Mesothelial cell of epicardium (in vitro differentiated cells): ENCODE measurements at places on chromosomes 1 and 21.

DNA sequence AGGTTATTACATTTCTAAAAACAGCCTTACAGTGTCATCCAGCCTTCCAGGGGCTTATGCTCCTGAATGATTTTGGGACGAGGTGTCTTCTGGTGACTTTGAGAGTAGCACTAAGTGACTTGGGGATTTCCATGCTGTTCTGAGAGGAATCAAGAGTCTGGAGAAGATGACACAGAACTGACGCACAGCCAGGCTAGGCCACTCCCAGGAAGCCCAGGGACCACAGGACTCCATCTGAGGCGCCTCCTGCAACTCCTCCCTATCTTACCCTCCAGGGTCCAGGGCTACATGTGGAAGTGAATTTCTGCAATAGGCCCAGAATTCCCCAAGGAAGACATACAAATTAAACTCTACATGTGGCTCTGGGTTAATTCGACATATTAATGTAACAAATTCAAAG is 92.5 kb downstream of the SLC25A24 start:
- DNase-seq, result no peak

DNA sequence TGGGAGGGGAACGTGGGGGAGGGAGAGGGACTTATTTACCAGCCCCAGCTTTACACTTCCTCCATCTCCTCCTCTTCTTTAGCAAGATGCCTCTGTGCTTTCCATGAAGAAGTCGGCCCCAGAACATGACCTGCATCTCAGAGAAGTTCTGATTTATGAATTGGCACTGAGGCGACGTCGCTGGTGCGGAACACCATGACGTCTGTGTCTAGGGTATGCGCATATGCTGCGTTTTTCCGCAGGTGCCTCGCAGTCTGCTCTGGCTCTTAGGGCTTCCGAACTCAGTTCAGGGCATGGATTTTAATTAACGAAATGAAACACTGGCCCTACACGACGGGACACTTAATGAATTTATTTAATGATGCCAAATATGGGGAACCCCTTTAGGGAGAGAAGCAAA is 510.3 kb downstream of the SMYD3 start:
- DNase-seq, result no peak

- no peak for DNase-seq
These were observed 63.3 kb upstream of the MAGI3 start for GRCh38 chr1:113326976-113327375.

DNA sequence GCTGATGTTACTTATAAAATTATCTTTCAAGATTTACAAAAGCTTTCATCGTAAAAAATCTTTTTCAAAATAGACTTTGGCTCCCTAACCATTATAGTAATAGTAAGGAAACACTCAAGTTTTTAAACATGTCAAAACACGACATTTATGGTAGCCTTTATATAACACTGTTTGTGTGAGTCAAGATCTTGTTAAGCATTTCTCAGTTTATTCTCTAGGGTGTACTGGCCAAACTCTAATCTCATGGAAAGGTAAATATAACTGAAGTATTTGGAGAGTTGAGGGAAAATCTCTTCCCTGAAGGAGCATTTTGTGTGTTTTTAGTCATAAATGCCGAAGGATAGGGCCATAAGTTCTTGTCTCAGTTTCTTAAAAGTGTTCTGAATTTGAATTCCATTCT is 790.9 kb upstream of the NCAM2 start:
- no peak for DNase-seq

GRCh38 chr21:31505975-31506374 is 153.5 kb upstream of the SOD1 start:
- DNase-seq, result no peak

- no peak for DNase-seq
These were observed 44.2 kb downstream of the SMYD2 start for GRCh38 chr1:214324896-214325800.

DNA sequence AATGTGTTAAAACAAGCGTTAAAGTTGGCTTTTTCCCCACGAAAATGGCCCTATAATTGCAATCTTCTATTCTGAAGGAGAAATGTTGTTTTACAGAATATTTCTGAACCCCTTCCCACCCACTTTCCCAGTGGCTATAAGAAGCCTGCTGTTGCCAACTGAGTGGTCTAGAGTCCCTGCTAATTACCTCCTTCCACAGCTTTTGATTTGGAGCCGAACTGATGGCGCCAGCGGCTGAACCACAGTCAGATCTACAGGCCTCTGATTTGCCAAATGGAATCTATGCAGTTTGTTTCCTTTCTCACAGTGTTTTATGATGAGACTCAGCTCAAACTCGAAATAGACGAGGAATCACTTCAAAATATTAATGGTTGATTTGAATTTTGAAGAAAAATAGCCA is 76.0 kb upstream of the C1orf105 start:
- no peak for DNase-seq

DNA sequence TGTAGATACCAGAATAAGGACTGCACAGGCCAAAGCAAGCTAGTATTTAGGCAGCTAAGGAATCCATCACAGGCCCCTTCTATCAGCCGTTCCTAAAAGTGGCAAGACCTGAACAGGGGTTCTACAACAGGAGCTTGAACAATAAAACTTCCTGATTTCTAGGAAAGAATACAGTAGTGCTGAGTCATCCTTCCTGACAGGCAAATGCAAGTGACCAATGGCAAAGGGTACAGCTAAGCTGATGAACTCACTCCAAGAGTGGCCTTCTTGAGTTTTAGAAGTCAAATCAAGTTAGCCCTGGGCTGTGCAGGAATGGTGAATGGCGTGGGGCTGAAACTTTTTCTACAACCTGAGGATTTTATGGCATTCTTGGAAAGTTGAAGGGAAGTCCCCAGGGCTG is 112.9 kb downstream of the GREM2 start:
- DNase-seq, result no peak

DNA sequence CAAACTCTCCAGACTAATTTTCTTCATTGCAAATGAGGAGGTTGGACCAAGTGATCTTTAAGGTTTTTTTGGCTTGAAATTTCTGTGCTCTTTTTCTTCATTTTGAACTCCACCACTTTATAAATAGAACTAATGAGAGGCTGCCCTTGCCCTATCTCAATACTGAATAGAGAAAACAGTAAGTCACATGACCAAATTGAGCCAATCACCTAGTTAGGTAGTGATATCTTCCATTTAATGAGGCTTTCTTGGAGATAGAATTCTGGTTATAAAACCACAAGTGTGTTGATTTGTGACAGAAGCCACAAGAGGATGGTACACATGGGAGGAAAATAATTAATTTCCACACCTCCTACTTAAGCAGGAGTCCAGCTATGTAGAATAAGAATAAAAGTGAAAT is 263.4 kb upstream of the SNX7 start:
- no peak for DNase-seq

DNA sequence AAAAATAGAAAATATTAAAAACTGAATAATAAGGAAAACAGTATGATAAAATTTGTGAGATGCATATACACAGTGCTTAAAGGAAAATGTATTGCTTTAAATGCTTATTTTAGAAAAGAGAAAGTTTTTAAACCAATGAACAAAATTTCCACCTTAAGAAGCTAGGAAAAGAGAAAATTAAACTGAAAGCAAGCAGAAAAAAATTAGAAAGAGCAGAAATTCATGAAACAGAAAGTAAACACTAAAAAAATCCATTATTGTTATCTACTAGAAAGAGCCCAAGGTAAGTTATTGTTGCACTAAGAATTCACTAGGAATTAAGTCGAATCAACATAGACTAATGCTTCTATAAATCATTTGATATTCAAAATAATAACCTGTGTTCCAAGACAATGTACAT is 67.7 kb downstream of the PIK3R3 start:
- DNase-seq, result no peak

DNA sequence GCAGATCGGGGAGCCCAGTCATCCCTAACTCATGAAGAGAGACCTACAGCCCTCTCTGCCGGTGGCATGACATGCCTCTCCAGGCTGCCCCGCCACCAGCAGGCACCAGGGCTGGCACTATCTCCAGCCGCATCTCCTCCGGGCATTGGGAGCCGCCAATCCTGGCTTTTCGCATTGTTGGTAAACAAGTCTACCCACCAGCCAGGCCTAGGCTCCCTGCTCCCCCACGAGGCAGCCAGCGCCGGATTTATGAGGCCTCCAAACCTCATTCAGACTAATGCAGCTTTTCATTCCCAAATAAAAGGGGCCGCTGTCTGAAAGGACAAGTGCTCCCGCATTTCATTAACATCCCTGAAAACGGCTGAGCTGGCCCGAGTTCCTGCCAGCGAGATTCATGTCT is 3.4 kb upstream of the GRIK3 start:
- no peak for DNase-seq

- DNase-seq, result peak; percentile 84
These were observed 4.0 kb upstream of the GPR3 start for GRCh38 chr1:27388337-27389005.
